ENCODE measurements at places on chromosomes 1 and 21.

- no peak for DNase-seq
These were observed 3.0 kb downstream of the GPN2 start for GRCh38 chr1:26887125-26887524.

- DNase-seq = no peak
These were observed 78.0 kb downstream of the ATP6V1G3 start for GRCh38 chr1:198462365-198463019.

GRCh38 chr21:17925899-17926298 lies 106.7 kb upstream of the C21orf91 start:
- DNase-seq = no peak

GRCh38 chr1:54398963-54399528 lies 7.1 kb downstream of the SSBP3 start:
- DNase-seq = no peak

DNA sequence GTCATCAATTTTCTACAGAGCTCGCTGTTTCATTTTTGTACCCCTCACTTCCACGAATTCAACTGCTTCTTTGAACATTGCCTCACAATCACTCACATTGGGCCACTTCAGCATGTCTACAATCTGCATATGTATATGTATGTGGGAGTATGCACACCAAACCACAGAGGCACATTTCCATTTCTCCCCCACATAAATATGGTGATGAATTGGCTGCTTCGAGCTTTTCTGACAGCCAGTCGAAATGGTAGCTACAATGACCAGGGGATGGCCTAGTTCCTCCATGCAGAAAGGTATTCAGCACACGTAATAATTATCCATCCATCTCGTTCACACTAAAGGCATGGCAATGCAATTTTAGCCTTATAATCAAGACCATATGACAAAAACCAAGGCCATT lies 229.6 kb upstream of the ESRRG start:
- DNase-seq = no peak

DNA sequence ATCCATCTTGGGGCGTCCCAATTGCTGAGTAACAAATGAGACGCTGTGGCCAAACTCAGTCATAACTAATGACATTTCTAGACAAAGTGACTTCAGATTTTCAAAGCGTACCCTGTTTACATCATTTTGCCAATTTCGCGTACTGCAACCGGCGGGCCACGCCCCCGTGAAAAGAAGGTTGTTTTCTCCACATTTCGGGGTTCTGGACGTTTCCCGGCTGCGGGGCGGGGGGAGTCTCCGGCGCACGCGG lies 282 bp upstream of the SOD1 start:
- DNase-seq = no peak

- DNase-seq = no peak
These were observed 17.3 kb downstream of the S1PR1 start for GRCh38 chr1:101253976-101254674.

DNA sequence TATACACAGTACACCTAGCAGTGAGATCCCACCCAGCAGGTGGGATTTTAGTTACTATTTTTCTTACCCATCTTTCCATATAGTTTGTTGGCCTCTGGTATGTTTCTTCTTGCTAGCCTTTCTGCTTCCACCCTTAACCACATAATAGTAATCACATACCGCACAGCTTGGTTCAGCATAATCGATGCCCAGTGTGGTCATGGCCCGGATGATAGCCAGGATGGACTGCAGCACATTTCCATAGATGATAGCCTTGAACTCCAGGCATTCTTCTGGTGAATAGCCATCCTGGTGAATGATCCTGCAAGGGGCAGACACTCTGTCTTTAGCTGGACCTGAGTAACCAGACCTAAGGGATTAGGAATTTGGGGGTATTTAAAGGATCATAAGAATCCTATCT lies 9.5 kb downstream of the GNAT2 start:
- DNase-seq = no peak

- DNase-seq = no peak
These were observed 19.9 kb downstream of the ATP8B2 start for GRCh38 chr1:154344977-154345837.

DNA sequence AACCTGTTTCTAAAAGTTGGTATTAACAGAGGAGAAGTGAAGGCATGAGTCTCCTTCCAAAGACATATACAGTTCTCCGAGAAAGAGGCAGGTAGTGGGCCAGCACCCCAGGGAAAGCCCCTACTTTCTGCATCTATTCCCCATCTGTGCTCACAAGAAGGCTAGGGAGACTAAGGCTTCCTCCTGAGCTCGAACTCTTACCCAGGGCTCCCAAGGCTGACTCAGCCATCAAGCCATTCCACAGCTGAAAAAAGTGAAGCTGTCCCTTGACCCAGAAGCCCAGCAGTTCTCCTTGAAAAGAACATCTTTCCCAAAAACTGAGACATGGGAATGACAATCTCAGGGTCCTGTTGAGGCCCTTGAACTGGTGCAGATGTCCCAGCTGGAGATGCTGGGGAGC lies 1.9 kb upstream of the PADI3 start:
- DNase-seq = no peak

DNA sequence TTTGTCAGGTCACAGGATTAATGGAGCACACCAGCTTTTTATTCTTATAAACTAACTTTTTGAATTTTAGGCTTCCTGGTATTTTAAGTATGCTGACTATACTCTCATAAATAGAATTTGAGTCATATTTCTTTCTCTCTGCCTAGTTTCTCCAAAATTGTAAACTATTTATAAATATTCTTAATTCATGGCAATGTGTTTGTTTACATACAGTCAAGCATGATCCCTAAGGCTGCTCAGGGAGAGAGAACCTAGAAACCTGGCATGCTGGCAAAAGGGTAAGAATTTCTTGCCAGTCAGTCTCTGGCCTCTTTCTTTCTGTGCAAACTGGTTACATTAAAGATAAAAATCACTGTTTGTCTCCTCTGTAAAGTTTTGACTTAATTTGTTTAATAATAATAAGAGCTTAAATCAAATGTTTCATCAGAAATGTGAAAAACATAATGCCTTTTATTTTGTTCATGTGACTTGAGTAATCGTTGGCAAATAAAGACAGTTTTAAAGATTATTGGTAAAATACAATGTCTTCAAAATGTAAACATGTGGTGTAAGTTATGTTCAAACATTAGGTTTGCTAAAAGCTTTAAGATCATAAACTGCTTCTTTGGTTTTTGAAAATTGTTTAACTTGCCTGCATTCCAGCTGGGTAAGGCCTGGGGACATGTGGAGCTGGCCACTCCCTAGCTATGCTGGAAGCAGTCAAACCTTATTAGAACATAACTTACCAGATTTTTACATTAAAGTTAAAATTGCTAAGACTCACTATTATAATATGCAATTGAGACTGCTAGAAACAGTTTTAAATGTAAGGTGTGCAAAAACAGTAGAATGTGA lies 1401.7 kb downstream of the NCAM2 start:
- DNase-seq = no peak

- no peak for DNase-seq
These were observed 41.0 kb upstream of the USP25 start for GRCh38 chr21:15688809-15689208.

GRCh38 chr1:44811234-44811633 lies 2.9 kb downstream of the BTBD19 start:
- DNase-seq = no peak

GRCh38 chr1:151060007-151060656 lies at the start of gene MLLT11:
Gene MLLT11 (plus strand): TSS chr1:151060397. CDS start chr1:151067225, 6,828 bp downstream.
- DNase-seq = no peak

GRCh38 chr1:186983327-186983726 lies 154.6 kb downstream of the PLA2G4A start:
- no peak for DNase-seq

DNA sequence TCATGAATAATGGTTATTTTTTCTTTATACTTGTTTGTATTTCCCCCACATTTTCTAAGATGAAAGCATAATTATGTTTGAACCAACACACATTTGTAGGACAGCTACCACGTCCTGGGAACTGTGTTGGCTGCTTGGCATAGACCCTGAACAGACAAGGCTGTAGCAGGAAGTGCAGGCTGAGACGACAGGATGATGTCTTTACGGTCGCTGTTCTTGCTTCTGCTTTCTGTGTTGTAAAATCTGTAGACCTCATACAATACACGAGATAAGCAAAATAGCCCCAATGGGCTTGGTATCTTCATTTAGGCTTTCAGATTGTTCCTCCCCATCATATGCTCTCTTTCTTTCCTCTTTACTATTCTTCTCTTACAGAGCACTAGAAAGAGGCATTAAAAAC lies 23.3 kb upstream of the OTUD3 start:
- no peak for DNase-seq

DNA sequence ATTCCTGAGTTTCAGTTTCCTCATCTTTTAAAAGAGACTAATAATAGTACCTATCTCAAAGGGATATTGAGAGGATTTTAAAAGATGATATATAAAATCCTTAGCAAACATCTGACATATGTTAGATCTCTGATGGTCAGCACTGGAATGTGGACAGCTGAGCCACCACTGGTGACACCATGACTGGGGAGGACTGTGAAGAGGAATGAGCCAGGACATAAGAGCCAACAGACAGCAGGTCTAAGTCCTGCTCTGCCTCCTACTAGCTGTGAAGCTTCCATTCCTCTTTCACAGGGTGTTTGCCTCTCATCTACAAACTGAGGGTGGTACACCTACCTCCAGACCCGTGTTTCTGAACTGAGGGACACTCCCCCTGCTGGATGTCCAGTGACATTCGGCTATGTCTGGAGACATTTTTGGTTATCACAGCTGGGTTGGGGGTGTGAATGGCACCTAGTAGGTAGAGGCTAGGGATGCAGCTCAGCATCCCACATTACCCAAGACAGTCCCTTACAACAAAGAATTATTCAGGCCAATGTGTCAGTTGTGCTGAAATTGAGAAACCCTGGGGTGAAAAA lies 109.1 kb upstream of the OLIG2 start:
- no peak for DNase-seq

- no peak for DNase-seq
These were observed 157.3 kb downstream of the KCNJ6 start for GRCh38 chr21:37758982-37759381.

- DNase-seq = no peak
These were observed 9.8 kb upstream of the FCRL1 start for GRCh38 chr1:157829711-157830110.

DNA sequence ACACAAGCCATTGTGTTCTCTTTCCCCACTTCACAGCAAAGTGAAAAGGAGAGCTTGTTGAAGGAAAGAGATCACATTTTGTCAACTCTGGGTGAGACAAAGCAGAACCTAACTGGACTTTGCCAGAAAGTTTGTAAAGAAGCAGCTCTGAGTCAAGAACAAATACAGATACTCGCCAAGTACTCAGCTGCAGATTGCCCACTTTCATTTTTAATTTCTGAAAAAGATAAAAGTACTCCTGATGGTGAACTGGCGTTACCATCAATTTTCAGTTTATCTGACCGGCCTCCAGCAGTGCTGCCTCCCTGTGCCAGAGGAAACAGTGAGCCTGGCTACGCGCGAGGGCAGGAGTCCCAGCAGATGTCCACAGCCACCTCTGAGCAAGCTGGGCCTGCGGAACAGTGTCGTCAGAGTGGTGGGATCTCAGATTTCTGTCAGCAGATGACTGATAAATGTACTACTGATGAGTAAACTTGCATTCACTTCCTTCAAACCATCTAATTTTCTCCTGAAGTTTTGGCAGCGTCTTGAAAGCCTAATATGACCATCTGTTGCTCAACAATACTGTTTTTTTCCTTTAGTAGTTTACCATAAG lies 43.7 kb downstream of the BACH1 start:
- DNase-seq = no peak

- no peak for DNase-seq
These were observed 222.6 kb downstream of the DNAH14 start for GRCh38 chr1:225152061-225152460.

DNA sequence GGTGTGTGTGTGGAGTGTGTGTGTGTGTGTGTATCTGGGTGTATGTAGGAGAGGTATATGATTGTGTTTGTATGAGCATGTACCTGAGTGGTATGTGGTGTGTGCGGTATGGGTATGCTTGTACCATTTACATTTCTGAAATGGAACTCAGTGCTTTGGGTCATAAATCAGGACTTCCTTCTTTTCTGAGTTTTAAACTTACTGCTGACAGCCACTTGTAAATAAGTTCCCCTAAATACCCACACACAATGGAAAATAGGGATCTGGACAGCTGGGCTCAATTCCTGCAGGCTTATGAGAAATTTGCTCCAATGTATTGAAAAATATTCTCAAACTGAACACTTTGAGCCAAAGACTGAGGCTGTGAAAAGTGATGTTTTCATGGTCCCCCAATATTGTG lies 293.6 kb downstream of the HLX start:
- DNase-seq = no peak

DNA sequence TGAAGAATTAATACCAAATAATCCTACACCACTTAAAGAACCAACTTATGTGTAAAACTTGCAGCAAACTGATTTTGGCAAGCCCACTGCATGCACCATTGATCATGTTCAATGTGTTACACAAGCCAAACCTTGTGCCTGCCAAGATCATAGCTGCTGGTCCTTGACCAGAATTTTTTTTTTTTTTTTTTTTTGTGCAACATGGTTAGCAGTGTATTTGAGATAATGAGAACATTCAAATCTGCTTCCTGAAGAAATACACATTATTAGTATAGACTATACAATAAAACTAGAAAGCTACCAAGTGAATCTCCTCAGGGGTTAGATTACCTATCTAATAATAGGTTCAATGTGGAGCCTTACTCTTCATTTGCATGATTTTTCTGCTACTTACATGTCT lies 421.0 kb downstream of the MRPL39 start:
- DNase-seq = peak; percentile 0

- DNase-seq = no peak
These were observed 201.0 kb upstream of the PTBP2 start for GRCh38 chr1:96520579-96520947.

DNA sequence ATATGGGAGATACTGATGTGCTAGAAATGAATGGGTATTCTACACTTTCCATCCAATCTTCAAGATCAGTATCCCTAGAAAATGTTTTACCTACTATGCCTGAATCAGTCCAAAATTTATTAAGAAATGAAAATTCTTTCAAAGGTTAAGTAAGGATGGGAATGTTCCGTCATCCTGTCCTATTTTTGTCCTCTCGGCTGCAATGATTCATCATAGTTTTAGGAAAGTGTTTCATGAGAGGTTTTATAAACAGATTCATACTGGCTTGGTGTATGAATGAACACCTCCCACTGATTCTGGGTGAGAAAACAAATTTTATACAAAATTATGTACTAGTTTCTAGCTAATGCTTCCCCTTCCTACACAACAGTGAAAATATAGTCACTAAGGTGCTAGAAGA lies 504.6 kb upstream of the NR5A2 start:
- DNase-seq = no peak

- DNase-seq = no peak
These were observed 66.1 kb upstream of the ATP1A1 start for GRCh38 chr1:116306840-116307442.

DNA sequence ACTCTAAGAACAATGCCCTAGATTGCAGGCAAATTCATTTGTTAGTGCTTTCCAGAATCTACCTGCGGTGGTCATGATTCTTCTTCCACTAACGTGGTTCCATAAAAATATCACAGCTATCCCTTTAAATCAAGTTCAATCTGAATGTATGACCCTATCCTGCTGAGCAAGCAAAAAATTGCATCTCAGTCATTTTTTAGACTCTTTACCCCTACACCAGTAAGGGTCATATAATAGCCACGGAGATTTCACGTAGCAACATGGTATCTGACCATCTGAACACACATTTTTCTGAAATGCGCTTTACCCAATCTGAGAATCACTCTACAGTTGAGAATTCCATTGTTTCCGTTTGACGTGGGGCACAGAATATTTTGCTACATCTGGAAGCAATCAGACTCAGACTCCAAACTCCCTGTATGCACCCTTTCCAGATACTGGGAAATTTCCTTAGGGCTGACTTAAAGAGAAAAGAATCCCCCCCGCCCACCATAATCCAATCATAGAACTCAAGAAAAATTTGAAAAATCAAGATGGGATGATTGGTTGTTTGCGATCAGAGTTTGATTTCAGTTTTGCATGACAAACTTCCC lies 699.2 kb upstream of the ZP4 start:
- no peak for DNase-seq
